ENCODE measurements at places on chromosomes 16 and 17.

DNA sequence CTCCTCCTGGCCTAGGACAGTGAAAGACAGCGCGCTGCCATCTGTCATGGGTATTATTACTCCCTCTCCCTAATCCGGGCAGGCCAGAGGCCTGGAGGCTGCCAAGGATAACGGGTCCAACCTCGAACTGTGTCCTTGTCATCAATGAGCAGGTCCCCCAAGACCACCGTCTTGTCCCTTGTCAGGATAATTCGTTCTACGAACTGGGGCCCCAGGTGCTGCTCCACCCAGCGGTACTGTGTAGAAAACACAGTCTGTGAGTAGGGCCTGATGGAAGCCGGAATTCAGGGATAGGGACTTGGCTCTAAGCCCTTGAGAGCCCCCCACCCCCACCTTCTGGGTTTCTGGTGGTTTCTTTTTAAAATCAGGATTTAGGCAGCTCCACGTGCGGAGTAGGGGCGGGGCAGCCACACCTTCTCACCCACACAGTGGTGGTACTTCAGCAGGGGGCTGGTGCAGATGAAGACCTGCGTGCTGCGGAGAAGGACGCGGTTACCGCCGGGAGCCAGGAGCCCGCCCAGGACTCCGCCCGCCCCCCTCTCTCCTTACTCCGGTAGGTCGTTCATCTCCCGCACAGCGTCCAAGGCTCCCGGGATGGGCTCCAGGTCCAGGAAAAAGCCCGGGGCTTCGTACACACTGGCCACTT is 787 bp downstream of the NT5C start:
- DNase-seq = no peak

GRCh38 chr17:63622574-63623390 is 565 bp downstream of the MAP3K3 start:
- peak; percentile 70 for DNase-seq

DNA sequence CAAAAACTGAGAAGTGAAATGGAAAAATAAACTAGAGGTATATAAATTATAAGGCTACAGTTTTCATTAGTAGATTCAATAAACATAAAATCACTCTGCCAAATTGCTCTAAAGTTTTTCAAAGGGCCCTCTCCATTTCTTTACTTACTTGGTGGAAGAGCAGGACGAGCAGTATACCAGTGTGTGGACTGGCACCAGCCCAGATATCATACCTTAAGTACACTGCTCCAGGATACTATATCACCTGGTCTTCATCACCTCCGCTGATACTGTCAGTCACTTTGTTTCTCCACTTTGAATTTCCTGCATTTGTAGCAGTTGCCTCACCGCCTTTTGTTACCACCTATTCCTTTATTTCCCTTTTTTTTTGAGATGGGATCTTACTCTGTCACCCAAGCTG is 37.6 kb downstream of the MAP3K3 start:
- DNase-seq = no peak

GRCh38 chr16:75745823-75746222 is 19.5 kb upstream of the CPHXL start:
- no peak for DNase-seq

GRCh38 chr16:67822511-67822910 is 15.8 kb downstream of the TSNAXIP1 start:
- DNase-seq = no peak

GRCh38 chr16:53094013-53094630 is 39.3 kb downstream of the CHD9 start:
- DNase-seq = peak; percentile 72

DNA sequence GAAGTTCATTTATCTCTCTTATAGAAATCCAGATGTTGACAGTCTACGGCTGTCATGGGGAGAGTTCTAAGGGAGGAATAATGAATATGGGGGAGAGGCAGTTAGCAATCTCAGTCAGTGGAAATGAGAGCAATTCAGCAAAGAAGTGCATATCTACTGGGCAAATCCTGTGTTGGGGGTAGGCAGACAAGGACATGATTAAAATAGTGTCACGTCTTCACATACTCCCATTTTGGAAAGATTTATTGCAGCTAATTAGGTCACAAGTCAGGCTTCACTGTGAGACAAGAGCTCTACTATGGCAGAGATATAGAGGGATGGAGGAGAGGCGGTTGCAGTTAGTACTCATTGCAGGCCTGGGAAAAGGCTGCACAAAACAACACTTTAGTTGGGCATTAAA is 29.8 kb downstream of the LRRC36 start:
- DNase-seq = no peak

- no peak for DNase-seq
Measured at GRCh38 chr17:36597866-36598777, 3.3 kb upstream of the MRM1 start.
